CD4-positive, CD25-positive, alpha-beta regulatory T cell (primary cell): ENCODE measurements at places on chromosomes 3 and 15.

DNA sequence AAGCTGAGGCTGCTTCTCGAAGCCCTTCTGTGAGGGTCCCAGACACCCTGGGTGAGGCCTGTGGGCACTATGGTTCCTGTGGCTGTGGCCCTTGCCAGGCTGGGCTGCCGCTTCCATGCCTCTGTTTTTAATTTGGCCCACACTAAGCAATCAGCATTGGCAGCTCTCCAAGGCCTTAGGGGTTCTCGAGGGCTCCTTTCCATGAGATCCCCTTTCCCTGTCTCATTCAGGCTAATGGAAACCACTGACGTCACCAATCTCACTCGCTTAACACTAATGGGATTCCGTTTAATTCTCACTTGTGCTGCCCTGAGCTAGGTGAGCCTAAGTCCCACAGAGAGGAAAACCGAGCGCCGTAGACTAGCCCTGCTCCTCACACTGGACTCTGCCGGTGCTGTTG is 60.2 kb upstream of the RAB6B start:
- DNase-seq, result no peak

DNA sequence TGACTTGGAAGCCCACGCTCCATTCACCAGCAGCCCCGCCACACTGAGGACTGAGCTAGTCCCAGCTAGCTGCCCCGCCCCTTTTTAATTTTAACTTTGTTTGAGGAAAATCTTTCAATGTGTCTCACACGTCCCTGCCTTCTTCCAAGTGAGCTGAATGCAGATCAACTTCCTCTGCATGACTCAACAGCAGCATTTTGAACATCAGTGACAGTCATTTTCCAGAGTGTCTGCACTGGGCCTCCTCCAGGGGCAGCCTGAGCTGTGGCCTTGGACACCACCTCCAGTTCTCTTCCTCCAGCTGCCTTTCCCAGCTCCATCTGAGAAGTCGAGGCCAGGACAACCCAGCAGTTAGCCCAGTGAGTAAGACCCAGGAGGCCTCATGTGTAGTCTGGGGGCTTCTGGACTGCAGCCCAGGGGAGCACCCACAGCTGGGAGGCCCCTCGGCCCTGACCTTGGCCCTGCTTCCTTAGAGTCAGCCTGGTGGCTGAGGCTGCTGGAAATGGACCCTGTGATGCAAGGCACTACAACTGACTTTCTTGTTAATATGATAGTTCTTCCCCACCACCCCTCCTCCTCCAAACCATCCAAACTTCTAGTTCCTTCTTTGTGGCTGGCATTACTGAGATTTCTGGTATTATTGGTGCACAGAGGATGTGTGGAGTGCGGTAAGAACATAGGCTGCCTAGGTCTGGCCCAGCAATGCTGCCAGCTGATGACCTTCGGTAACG is 21.4 kb upstream of the ESYT3 start:
- DNase-seq, result no peak

DNA sequence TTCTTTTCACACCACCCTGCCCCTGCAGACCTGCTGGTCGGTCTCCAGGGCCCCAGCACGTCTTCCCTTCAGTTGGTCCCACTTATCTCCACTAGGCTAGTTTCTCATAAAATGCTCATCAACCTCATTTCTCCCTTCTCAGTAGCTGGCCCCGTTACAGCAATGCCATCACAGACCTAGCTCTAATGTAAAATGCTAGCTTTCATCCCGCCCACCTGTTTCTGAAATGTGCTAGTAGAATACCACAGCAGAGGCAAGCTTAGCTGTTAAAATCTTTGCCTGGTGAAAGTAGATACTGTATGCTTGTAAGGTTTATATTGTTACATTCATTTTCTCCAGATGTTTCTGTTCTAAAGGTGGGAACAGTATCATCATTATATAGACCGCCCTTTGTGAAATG is 13.1 kb downstream of the MKRN2OS start:
- no peak for DNase-seq

- DNase-seq, result no peak
Observed at GRCh38 chr15:57751177-57751800, 44.8 kb downstream of the POLR2M start.

- DNase-seq, result no peak
Observed at GRCh38 chr15:61200626-61201025, 28.5 kb downstream of the RORA start.

DNA sequence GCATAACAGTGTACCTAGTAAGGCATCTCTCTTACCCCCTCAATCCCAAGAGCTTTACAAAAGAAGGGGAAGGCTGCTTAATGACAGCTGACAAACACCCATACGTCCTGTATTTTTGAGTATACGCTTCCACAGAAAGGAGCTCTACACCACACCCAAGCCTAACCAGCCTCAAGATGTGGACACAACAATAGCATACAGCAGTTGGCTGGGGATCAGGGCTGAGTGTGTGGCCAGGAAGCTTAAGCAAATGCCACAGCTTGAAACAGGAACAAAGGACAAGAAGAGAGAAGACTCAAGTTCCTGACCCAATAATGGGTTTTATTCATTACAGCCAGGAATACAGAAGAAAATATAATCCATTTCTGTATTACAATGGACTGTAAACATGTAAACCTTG is 6.9 kb downstream of the HEXA start:
- no peak for DNase-seq

GRCh38 chr15:62951481-62951880 is 91.1 kb upstream of the TPM1 start:
- no peak for DNase-seq

DNA sequence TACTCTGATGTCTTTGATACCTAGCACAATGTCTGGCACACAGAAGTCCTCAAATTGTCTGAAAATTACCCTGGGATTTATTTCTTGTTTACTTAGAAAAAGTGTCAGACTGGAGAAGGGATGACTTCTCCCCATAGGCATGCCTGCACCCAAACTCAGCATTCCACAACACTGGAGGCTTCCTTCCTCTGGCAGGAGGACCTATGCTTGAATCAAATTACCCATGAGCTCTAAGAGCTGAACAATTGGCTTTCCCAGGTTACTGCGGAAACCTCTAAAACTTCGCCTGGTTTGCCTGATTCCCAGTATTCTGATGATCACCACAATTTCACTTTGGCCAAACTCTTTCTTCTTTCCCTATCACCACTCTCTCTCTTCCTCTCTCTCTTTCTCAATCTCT is 217.4 kb downstream of the DIPK2A start:
- no peak for DNase-seq
